ENCODE measurements at places on chromosomes 1 and 21. TPM values are rescaled to one million over a fixed set of nuclear protein-coding genes. Genes with fewer than 3 reads are reported as not detected.

DNA sequence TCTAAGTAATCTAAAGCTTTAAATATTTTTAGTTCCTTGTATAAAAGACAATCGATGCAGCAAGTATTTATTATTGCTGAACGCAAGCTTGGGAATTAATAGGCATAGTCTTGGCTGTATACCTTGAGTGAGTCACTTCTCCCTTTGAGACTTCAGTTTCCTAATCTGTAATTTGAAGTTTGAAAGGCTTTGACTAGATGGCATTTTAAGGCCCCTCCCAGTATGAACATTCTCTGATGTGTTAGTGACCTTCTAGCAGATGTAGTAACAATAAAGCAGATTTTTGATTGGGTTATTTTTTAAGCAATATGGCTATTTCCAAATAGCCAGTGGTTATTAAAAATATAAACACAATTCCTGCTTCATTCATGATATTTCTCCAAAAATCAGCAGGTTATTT, 58.2 kb downstream of the DUSP10 start:
- no peak for DNase-seq

- no peak for DNase-seq
Measured at GRCh38 chr1:55052221-55053142, 13.1 kb downstream of the PCSK9 start.

RPTN gene
- not detected for total RNA-seq

DNA sequence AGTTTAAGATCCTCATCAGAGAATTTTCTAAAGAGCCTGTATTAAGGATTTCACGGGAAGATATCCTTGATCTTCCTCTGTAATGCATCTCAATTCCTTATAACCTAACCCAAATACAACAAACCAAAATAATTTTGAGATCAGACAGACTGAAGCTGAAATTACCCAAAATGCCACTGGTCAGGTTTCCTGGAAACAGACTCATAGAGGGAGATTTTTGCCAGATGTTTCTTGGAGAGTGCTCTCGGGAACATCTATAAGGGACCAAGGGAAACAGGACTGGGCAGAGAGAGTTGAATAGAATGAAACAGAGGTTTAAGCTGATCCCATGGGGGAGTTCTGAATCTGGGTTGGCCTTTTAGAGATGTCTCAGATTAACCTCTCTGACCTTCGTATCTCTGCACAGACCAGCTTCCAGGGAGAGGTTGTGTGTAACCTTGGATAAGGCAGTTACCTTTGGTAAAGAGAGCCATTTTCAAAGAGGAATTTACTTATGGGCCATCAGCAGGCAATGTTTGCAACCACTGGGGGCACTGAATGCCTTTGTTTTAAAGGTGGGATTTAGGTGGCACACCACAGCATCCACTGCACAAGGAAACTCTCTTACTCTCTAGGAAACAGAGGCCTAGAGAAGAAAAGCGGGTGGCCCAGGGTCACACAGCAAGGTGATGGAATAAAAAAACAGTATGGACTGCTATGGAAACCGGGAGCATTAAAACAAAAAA, 130.8 kb upstream of the SGIP1 start:
- DNase-seq: no peak

GRCh38 chr1:33624991-33625870, 152.8 kb downstream of the ZSCAN20 start:
- DNase-seq: no peak

DNA sequence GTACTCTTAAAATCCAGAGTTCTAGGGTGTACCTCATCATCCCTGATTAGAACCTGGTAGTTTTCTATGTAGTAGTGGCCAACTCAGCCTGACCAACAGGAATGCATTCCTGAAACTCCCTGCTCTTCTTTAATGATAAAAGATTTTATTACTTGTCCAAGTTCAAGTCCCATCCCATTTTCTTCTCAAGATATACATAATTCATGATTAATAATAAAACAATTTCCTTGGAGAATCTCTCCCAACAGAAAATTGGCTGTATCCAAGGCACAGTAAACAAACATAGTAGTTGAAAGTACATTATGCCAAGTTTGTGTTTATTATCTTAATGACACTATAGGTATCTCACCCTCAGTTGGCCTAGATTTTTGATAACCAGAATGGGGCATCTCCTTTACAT, 714.1 kb upstream of the ADAMTS5 start:
- DNase-seq: no peak

LDLRAD1 gene
- not detected for total RNA-seq

- no peak for DNase-seq
Measured at GRCh38 chr1:203002951-203003350, 4.2 kb upstream of the TMEM183A start.

GRCh38 chr1:75996196-75996595, 64.0 kb upstream of the ASB17 start:
- DNase-seq: no peak

C4BPA gene
- not detected for total RNA-seq

DNA sequence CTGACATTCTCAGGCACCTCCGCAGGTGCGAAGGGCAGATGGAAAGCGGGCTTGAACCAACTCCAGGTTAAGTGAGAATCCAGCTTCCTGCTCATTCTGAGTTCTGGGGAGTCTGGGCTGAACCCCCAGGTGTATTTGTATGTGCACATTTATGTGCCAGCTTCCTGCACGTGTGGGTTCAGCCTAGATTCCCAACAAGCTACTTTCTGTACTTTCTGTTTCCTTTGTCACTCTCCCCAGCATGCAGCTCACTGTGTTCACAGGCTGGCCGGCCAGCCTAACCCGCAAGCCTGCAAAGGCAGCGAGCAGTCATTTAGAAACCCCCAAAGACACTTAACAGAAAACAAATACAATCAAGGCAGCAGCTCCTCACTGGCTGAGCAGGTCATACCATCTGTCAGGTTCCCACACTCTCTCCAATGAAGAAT, 1.3 kb upstream of the IL19 start:
- no peak for DNase-seq

GRCh38 chr1:205610901-205611466, 20.8 kb downstream of the ELK4 start:
- DNase-seq: no peak

DNA sequence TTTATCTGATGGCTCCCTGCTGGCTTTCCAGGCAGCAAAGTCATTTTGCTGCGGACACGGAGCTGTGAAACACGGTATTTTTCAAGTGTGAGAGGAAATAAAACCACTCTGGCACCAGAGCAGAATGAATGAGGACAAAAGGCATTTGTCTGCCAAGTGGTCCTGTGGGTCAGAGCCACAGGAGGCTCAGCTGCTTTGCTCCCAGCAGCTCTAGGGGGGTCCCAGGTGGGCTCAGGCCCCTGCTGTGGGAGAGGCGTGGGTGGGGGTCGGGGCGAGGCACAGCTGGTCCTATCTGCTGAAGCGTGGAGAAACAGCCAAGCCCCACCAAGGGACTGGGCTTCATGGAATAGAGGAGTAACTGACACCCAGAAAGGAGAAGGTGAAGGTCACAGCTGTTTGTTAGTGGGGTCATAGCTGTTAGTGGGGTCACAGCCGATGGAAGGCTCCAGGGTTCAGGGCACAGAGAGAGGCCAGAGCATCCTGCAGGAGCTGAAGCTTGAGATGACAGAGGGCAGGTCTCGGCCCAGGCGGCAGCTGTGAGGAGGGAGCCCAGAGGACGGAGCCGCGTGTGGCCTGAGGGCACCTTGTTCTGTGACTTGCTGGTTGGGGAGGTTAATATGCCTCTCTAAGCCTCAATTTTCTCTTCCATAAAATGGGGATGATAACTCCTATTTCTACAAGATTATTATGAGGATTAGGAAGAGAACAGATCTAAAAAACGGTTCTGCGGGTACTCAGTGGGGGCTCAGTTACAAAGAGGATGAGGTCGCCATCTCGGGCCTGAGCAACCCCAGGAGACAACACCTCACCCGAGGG, 7.1 kb downstream of the KIF17 start:
- DNase-seq: no peak

DNA sequence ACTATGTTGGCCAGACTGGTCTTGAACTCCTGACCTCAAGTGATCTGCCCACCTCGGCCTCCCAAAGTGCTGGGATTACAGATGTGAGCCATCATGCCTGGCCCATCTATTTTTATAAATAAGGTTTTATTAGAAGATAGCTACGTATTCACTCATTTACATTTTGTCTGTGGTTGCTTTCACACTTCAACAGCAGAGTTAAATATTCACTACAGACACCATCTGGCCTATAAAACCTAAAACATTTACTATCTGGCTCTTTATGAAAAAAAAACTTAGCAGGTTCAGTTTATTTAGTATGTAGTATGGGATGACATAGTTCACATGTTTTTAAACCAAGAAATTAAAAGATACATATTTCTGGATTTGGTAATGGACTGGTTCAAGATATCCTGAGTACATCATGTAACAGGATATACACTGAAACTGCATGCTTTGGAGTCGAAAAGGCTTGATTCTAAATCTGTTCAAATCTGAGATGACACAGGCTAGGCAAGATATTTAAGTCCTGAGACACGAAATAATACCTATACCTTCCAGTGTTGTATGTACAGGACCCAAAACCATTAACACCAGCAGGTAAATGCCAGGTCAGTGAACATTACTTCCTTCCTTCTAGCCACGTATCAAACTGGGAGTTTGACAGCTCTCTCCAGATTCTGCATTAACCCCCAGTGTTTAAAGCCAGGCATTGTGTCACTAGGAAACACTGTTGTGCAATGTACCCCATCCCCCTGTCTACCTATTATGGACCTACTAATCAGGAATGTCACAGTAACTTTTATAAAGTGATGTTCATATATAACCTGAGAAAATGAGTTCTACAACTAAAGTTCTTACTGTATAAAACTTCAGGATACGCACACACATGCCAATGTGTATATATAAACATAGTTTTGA, 54.3 kb upstream of the SDC3 start:
- DNase-seq: no peak

GRCh38 chr1:65493802-65494201, 73.3 kb downstream of the LEPR start:
- DNase-seq: no peak

CD1E gene
- not detected for total RNA-seq
